Stimulated activated CD8-positive, alpha-beta memory T cell treated with anti-CD3 and anti-CD28 coated beads, Interleukin-15, amount 100 ng/mL, for 4 hours (primary cell): ENCODE measurements at places on chromosomes 2 and 18.
A peak's percentile ranks its signal among the peaks of the same experiment; 100 is the strongest.

DNA sequence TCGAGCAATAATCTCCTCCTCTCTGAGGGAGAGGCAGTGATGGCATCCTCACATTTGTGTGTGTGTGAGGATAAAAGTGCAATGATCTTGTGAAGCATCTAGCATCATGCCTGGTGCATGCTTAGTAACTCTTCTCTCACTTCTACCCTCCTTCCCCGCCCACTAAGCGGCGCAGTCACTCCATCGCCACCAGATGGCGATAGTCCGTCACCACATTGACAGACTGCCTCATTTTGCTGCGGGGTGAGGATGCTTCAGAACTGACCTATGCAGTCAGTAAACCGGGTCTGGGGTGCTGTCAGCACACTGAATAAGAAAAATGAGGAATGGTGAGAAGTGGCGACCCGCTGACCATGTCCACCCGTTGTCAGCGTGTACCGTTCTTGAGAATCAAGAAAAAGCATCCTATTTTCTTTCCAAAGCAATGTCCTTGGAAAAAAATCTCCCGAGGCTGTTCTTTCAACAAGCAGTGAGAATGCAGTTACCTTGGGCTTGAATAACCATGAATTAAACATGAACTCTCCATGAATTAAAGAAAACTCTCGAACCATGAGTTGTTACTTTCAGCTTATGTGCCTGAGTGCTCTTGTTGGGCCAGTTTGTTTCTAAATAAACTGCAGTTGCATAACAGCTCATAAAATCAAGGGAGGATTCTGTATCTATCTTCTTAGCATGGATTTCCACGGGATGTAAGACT is 37.3 kb upstream of the TMEM177 start:
- peak; percentile 41 for DNase-seq

DNA sequence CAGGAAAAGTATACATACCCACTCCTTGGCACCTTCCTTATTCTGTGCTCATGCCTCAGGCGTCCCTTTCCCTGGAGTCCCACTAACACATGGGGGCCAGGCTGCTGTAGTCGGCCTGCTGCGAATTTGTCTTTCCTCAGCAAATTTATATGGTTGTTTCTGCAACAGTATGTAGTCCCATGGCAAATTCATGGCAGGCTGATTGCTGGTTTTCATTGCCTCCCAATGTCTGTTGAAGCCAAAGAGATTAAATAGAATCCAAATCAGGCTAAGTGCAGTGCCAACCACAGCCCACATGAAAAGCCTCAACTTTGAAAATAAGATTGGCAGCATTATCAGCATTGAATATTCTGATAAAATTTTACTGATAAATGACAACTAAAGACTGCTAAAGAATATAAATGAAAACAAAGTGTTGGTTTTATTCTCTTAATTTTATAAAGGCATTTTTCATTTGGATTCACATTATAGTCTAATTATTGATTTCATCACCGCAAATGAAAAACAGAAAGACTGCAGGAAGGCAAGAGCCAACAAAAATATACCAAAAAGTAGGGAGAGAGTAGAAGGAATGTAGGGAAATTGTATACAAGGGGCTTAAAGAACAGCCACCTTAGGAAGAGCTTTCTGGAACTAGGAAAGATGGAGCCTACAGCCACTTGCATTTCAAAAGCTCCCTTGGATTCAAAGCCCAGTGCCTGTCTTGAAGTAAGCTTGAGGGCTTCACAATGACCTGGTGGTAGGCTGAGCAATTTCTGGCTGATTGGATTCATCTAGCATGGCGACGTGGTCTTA is 283.7 kb upstream of the MMADHC start:
- DNase-seq: no peak

GRCh38 chr2:234392041-234392615 is 104.8 kb downstream of the ARL4C start:
- DNase-seq: no peak

- DNase-seq: no peak
These were observed 176.6 kb upstream of the KLHL29 start for GRCh38 chr2:23208339-23208738.

DNA sequence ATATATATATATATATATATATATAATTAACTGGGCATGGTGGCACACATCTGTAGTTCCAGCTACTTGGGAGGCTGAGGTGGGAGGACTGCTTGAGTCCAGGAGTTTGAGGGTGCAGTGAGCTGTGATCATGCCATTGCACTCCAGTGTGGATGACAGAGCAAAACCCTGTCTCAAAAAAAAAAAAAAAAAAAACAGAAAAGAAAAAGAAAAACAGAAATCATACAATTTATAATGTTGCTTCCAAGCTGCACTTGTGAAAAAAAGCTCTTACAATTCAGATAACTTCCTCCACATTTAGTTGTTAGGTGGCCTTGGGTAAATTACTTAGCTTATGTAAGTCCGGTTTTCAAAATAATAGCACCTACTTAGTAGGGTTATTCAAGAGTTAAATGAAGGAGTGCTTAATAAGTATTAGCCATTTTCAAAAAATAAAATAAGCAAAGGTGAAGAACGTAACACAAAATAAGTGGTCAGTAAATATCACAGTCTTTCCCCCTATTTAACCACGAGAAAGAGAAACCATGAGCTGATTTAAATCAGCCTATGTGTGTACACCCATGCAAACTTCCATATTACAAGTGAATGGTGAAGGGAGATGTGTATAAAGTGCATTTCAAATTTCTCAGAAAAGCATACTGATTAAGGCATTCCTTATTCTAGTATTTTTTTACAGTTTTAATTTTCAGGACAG is 2.3 kb downstream of the WIPF1 start:
- no peak for DNase-seq

- no peak for DNase-seq
These were observed 2.7 kb downstream of the TUBB6 start for GRCh38 chr18:12310762-12311161.

GRCh38 chr2:55877087-55877436 is 46.5 kb downstream of the EFEMP1 start:
- no peak for DNase-seq

- no peak for DNase-seq
These were observed 93.5 kb upstream of the NEDD4L start for GRCh38 chr18:57950542-57950941.

DNA sequence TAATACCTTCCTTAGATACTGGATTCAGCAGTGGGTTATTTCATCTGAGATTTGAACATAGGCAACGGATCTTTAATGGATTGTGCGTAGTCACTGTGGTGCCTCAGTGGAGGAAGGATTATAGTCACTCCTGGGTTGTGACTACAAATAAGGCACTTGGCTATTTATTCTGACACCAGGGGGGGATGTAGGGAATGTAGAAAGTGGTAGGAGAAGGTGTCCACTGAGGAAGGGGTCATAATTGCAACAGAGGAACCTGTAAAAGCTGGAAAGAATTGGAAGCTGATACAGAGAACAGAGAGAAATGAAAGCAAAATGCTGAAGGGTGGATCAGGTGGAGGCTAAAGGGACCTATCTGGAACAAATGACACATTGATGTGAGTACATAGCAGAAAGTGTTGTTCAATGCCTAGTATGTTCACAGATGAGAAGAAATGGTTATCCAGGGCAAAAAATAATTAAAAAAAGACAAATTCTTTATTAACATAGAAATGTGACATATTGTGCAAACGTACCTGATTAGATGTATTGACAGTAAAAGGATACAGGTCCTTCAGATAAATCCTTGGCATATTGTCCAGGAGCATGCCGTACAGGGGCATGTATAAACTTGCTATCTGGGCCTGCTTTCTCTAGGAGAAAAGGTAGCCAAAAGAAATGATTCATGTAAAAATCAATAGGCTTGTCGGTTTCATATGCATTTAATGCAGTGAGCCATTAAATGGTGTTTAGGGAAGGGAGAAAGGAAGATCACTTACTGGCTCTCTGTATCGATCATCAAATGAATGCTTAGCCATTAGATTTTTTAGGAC is 91.2 kb upstream of the CCDC195 start:
- DNase-seq: no peak

DNA sequence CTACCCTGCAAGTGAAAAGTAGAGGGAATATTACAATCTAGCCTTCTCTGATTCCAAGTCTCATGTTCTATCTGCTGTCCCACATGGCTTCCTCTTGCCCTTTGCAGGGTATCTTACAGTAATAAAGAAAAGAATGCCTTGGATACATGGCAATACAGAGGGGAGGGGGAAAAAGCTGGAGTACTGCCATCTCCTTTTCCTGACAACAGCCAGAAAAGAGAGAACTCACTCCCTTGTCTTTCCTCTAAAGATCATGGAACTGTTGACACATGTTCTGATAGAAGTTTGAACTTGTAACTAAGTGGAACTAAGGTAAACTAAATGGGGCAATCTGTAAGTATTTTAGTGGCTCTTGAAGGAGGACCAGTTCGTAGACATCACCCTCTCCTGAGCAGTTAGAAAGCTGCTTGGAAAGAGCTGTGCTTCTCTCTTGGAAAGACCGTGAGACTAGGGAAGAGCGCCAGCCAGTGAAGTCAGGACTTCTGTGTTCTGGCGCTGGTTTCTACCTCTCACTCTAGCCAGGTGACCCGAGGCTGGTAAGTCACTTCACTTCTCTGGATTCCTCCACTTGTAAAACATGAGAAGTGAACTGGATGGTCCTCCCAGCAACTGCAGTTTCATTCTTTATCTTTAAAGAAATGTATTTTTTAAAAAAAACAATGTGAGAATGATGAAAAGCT is 242.3 kb upstream of the FOSL2 start:
- DNase-seq: no peak

DNA sequence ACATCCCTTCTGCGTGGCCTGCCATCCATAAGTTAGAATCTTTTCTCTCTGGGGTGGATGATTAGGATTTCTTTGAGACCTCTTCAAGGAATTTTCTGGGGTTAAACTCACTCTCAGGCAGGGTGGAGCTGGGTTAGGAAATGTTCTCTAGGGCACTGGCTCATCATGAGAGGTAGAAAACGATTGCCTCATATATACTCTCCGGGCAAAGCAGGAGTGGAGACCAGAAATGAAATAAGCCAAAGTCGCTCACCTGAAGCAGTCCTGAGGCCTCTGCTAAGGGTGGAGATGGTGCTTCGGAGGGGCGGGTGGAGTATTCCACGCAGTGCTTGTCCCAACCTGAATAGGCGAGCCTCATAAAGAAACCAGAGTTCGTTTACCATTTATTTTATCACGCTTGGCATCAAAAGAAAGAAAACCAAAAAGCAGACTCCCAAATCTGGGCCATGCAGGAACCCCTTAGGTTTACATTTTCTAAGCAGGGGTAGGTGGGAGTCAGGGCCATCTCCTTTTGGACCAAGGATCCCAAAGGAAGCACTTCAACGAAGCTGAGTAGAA is 249.3 kb upstream of the MEIS1 start:
- no peak for DNase-seq

DNA sequence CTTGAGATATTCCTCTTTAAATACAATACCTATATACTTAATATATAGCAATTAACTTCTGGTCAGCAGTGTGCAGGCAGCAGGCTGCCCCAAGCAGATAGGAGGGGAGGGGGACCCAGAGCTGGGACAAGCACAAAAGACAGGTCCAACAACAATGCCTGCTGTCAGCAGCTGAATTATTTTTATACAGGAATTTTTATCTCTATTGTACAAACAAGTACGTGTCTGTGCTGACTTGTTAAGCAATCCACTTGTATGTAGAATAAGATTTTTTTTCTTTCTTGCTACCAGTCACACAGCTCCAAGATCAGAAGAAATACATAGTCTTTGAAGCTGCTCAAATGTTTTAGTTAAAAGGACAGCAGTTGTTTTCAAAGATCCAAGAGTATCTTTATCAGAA is 16.7 kb downstream of the BCL11A start:
- no peak for DNase-seq

GRCh38 chr2:143463719-143464118 is 334.5 kb downstream of the ARHGAP15 start:
- no peak for DNase-seq

- no peak for DNase-seq
These were observed 47.8 kb downstream of the TGFA start for GRCh38 chr2:70505613-70506391.

DNA sequence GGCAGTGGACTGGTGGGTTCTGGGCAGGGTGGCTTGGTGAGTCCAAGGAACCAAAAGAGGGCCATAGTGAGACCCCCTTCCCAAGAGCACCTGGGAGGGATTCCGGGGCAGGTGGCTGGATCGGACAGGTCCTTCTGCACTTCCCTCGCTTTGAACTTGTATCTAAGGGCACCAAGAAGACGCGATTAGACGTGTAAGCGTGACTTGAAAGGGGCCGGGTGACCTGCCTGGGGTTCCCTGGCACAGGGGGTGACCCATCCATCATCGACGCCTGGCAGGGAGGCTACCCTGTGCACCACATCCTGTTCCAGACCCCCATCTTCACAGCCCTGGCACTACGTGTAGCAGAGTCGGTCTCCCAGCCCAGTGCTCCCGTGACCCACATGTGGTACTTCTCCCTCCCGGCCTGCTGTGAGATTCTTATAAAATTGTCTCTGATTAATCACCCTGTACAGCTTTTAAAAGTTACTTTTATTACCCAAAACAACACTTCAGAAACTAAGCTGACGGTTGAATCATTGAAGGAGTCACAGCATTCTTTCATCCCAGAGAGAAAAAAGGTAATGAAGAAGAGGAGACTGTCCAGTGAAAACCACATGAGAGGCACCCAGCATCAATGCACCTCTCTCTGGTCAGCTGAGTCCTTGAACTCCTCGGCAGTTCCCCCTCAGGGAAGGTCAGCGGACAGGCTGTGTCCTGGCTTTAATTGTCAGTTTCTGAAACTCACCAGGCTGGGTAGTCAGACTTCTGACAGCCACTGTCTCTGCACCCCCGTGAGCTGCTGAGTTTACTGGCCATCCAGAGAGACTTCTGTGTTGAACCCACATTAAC is 13.0 kb downstream of the SH3BP4 start:
- no peak for DNase-seq

DNA sequence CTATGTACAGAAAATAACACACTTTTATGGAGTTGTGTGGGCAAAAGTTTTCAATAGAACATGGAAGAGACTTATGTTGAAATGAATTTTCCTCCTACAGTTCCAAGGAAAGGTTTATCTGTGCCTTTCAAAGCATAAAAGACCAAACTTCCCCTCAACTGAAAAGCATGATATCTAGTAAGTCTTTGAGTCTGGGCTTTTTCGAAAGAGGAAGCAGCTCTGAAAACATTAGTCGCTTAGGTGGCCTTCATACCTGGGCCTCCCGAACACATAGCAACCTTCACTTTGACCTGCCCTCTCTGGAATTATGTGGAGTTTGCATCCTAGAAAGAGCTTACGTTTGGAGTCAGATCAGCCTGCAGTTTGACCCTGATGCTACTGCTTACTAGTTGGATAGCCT is 4.8 kb upstream of the CAPN14 start:
- no peak for DNase-seq

- no peak for DNase-seq
These were observed 356.0 kb upstream of the TNP1 start for GRCh38 chr2:217215877-217216276.

DNA sequence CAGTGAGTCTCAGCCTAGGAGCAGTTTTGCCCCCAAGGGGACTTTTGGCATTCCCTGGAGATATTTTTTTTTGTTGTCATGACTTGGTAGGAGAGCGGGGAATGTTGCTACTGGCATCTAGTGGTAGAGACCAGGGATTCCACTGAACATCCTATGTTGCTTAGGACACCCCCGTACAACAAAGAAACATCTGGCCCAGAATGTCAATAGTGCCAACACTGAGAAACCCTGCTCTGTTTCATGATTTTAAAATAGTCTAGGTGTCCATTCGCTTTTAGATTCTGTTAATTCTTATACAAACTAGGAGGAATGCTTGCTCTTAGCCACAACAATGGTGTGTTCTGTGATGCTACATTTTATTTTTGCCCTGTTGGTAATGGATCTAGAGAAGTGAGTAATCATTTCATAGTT is 225.8 kb upstream of the SIX3 start:
- no peak for DNase-seq
